Aorta (tissue), 5 donors: ENCODE measurements at places on chromosomes 2 and 18. TPM values are rescaled to one million over a fixed set of nuclear protein-coding genes. Genes with fewer than 3 reads are reported as not detected.

DNA sequence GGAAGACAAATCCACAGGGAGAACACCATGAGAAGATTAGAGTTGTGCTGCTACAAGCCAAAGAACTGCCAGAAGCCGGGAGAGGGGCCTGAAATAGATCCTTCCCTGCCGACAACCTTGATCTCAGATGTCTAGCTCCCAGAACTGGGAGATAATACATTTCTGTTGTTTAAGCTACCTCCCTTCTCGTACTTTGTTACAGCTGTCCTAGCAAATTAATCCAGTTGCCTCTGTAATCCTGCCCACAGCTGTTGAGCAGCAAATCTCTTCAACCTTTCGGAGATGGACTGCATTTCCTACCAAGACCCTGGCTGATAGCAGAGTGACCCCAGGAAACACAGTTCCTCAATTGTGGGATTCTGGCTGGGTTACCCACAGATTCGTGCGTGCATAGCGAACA lies 2.6 kb upstream of the TBC1D8 start:
- DNase-seq, result no peak

HMSD gene
- 0.60 TPM for total RNA-seq

DNA sequence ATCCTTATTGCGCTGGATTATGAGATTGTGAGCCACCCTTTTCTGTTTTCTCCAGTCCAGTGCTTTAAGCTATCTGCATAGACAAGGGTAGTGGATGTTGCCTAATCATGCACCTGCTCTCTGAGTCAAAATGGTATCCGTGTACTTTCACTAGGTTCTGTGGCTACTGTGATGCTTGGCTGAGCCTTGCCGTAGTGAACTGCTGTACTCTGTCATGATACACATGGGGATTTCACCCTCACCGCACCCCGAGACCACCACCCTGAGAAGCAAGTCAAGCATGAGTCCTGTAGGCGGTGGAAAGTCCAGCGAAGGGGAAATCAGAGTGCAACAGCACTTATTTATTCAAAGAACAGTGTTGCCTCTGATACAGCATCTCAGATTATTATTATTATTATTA lies 55.0 kb downstream of the ARHGAP25 start:
- DNase-seq, result no peak

GRCh38 chr2:237011206-237011795 lies 74.4 kb upstream of the COPS8 start:
- no peak for DNase-seq

DNA sequence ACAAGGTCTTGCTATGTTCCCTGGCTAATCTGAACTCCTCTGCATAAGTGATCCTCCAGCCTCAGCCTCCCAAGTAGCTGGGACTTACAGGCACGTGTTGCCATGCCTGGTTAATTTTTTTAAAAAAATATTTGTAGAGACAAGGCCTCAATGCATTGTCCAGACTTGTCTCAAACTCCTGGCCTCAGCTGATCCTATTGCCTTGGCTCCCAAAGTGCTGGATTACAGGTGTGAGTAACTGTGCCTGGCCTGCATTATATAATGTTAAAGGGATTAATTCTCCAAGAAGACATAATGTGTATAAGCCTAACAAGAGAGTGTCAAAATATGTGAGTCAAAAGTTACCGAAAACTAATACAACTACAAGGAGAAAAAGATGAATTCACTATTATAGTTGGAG lies 32.2 kb downstream of the BUB1 start:
- no peak for DNase-seq

DNA sequence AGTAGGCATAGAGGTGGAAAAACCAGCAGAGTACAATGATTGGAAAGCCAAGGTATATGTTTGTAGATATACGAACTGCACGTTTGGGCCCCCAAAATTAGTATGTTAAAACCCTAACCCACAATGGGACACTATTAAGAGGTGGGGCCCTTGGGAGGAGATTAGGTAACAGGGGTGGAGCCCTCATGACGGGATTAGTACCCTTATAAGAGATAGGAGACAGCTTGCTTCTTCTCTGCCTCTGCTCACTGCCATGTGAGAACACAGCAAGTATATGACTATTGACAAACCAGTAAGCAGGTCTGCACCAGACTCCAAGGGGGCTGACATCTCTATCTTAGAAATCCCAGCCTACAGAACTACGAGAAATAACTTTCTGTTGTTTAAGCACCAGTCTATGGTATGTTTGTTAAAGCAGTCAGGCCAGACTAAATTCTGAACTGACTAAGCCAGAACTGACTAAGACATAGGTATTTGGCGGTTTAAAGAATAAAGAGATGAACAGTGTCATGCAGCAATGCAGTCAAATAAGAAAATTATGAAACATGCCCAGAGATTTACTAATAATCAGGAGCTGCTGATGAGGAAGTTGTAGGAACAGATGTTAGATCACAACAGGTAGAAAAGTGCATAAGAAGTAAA lies 182.9 kb downstream of the DYM start:
- DNase-seq, result no peak

DNA sequence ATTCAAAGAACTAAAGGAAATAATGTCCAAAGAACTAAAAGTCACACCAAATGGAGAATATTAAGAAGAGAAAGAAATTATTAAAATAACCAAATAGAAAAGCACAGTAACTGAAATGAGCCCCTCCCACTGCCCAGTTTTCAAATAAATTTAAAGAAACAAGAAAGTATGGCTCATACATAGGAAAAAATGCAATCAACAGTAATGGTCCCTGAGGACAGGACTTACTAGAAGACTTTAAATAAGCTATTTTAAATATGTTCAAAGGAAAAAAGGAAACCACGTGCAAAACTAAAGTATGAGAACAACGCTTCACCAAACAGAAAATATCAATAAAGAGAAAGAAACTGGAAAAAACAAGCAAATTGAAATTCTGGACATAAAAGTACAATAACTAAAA lies 58.9 kb downstream of the TMEM131 start:
- DNase-seq, result no peak

APCDD1 gene
- total RNA-seq, result 7.6 TPM

FSHR gene
- not detected for total RNA-seq

DNA sequence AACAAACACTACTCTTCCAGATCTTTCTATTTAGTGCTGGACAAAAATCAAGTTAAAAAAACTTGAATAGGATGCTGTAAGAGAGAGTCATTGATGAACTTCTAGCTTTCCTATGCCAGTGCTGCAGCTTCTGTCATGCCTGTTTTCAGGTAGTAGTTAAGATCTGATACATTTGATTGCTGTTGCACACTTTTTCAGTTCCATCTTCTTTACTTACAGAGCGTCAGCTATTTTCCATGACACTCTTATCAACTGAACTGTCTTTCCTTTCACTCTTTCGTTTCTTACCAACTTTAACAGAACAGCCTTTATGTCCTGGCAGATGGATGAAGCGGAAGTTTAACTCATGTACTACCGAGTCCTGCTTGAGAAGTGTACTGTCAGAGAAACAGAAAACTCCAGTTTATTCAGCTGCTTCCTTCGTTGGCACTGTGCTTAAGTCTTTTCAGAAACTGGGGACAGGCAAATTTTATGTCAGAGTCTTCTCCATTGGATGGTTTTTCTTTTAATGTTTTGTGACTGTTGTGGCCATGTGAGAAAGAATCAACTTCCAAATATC lies 145.9 kb upstream of the KLHL14 start:
- no peak for DNase-seq

SKA1 gene
- total RNA-seq, result 0.42 TPM

DNA sequence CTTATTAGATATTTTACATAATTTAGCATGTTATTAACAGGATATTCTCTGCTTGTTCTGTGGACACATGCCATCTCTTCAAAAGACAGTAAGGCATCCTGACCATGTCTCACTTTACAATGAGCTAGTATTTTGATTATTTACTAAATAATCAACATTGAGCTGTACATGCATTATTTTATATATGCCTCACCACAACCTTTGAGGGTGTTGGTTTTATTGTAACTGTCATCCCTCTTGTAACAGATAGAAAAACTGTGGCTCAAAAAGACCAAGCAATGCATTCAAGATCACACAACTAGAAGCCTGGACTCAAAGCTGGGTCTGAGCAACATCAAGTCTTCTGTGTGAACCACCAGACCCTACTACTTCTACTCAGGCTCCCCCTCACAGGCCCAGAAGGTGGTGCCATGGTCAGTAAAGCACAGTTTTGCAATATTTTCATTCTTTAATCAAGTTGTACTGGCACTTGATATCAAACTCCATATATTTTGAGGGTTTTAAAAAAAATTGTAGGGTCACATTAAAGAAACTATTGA lies 105.1 kb upstream of the ARL5A start:
- no peak for DNase-seq

GRCh38 chr2:31086590-31086989 lies 51.6 kb downstream of the GALNT14 start:
- DNase-seq, result no peak

DNA sequence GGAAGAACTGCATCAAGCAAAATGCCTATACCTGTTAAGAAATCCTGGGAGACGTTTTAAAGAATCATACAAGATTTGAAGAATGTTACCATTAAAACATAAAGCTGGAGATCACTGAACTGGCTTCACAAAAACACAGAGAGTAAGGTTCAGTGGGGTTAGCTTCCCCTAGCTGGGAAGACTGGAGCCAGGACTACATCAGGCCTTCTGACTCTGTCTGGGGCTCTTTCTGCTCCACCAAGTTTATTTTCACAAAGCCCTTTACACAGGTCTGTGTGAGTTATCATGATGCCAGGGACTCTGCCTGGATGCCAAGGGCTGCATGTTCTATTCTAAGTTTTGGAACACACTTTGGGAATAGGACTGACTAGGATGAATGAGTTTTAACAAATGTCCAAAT lies 47.3 kb upstream of the DNER start:
- no peak for DNase-seq
